ENCODE measurements at places on chromosomes 12 and 14.

GRCh38 chr12:117090816-117091711, 8.2 kb downstream of the TESC start:
- no peak for DNase-seq

DNA sequence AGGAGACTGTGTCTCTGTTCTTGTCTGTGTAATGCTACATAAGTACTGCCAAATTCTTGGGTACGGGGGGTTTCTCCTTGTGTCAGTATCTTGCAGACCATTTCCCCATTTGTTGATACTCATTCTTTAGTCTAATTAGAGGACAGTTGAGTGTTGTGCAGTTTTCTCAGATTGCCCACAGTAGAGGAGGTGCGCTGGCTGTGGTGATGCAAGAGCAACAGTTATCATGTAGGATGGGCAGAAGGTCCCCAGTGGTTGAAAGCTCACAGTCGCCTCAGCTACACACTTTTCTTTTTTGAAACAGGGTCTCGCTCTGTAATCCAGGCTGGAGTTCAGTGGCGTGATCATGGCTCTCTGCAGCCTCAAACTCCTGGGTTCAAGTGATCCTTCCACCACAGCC, 37.8 kb upstream of the ATP2A2 start:
- DNase-seq, result no peak

- no peak for DNase-seq
Measured at GRCh38 chr12:95803817-95804216, 13.3 kb upstream of the NTN4 start.

- no peak for DNase-seq
Measured at GRCh38 chr12:19129122-19129485, 429 bp upstream of the PLEKHA5 start.

DNA sequence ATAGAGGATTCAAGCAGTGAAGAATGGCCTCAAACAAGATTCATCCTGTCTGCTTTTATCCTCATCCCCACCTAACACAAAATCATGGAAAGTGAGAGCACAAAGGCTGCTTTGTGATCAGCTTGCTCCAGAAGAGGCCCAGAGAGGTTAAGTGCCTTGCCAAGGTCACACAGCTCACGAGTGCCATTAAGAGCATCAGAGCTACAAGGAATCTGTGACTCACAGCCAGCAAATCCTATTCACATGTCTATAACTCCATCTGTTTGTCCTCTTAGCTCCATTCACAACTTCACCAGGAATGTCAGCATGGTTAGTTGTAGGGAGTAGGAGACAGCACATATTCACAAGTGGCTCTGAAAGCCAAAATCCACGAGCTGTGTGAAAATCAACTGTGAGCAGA, 79.8 kb downstream of the TTC9 start:
- no peak for DNase-seq

GRCh38 chr12:54363618-54364017, 668 bp downstream of the GPR84 start:
- DNase-seq, result no peak

- DNase-seq, result no peak
Measured at GRCh38 chr12:9052610-9053009, 63.1 kb downstream of the A2M start.

GRCh38 chr12:75439048-75439447, 41.5 kb upstream of the GLIPR1 start:
- no peak for DNase-seq

DNA sequence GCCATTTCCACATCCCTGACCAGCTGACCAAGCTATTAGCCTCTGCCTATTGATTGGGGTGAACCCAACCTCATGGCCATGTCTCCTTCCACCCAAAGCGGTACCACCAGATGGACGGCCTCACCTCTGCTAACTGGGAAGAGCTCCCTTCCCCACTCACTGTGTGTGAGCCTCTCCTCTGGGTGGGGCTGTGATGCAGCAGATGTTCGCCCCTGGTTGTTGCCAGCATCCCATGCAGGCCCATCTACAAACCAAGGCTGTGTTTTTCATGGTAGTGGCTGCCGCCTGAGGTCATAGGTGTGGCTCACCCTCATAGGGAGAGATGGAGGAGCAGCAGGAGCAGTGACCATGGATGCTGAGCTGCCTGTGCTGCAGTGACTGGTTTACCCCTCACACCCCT, 47.6 kb upstream of the RD3L start:
- DNase-seq, result no peak

- DNase-seq, result no peak
Measured at GRCh38 chr12:76260390-76260748, 87.8 kb downstream of the BBS10 start.

GRCh38 chr14:69644814-69645213, 33.4 kb downstream of the SUSD6 start:
- no peak for DNase-seq
